ENCODE measurements at places on chromosomes 12 and 14.
A peak's percentile ranks its signal among the peaks of the same experiment; 100 is the strongest.

- no peak for DNase-seq
These were observed 34.1 kb upstream of the STON2 start for GRCh38 chr14:81434230-81434629.

- DNase-seq: no peak
These were observed at the start of gene JAG2 for GRCh38 chr14:105168496-105168978. JAG2 (minus strand) TSS chr14:105168776; CDS start chr14:105168420, 356 bp downstream.

- DNase-seq: no peak
These were observed 628 bp downstream of the VRTN start for GRCh38 chr14:74348735-74349463.

GRCh38 chr12:124685689-124686369, 118.4 kb upstream of the NCOR2 start:
- DNase-seq: no peak

DNA sequence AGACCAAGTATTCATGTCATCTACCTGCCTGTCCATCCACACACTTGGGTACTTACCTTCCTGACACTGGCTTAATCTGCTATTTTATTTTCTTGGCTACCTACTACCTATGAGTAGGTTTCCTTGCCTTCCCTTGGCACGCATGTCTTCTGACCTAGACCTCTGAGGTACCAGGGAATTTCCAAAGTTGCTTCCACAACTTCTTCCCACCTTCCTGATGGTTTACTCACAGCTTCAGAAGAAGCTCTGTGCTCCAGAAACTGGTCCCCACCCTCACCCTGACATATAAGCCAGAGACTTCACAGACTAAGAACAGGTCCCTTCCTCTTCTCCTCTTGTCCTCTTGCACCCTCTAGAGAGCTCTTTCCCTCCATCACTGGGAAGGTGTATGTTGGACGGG, 35.7 kb upstream of the DDX11 start:
- DNase-seq: no peak

- no peak for DNase-seq
These were observed 17.7 kb downstream of the PSMC1 start for GRCh38 chr14:90274019-90274418.

- DNase-seq: no peak
These were observed 534.7 kb downstream of the LRFN5 start for GRCh38 chr14:42141328-42141727.

GRCh38 chr12:92619730-92620684, 82.8 kb upstream of the PLEKHG7 start:
- no peak for DNase-seq

DNA sequence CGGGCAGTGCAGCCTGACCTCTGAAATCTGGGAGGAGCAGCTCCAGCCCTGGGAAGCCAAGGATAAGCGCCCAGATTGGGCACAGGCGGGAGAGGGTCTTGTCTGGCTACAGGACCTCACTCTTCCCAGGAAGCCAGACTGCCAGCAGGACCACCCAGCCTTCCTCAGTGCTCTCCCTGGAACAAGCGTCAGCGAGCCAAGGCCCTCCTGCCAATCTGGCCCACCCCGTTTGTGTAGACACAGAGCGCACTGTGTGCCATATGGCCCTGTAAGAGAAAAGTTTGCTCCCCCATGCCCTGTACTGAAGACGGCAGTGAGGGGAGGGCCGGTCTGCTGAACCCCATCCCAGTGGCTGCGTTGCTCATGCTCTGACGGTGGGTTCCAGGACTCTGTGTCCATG, 1.2 kb upstream of the C14orf180 start:
- DNase-seq: no peak

DNA sequence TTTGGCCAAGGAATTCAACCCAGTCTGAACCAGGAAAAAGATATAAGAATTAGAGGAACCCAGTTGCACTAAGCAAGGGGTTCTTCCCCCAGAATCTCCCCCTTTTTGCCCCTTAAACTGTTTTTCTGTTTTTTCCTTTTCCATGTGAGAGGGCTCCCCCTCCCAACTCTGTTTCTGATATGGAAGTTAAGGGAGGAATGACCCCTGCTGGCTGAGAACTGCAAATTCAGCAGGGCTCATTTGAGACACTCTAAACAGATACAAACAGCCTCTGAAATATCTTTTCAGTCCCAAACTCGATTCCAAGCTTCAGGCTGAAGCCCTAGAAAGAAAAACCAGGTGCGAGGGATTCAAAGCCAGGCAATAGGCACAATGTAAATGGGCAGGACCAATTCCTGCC, 132.7 kb downstream of the SLC41A2 start:
- DNase-seq: no peak

GRCh38 chr14:102665621-102666020, 73.2 kb downstream of the RCOR1 start:
- DNase-seq: no peak

- DNase-seq: no peak
These were observed 155.7 kb upstream of the GSC start for GRCh38 chr14:94925416-94926173.

DNA sequence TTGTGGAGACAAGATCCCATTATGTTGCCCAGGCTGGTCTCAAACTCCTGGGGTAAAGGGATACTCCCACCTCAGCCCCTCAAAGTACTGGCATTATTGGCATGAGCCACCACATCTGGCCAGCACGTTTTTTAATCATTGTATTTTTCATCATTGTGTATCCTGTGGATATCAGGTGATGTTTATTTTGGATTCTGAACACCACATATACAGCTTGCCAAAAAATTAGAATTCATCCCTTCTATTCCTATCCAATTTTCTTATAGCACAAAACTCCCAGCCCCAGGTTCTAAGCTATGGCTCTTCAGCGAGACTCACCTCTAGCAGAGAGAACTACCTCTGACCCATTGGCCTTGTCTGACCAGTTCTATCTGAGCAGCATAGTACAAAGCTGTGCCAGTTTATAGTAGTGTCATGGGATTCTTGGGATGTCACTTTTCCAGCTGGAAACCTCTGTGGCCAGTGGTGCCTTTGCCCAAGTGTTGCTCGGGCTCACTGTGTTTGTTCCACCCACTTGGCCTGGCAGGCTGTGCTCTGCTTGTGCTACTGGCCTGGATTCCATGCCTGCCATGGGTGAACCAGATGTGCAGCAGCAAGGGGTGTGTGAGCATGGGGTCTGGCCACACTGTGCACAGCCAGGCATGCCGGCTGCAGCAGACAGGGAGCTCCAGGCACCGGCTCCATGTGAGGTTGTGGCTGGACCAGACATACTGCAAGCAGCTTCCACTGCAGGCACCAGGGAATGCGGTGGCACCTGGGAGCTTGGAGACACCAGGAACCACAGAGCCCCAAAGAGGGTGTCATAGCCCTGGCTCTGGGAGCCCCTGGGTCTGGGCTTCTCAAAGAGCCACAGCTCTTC, 37.2 kb downstream of the TIMELESS start:
- no peak for DNase-seq

- DNase-seq: no peak
These were observed 246.7 kb downstream of the TTC6 start for GRCh38 chr14:37842106-37842505.

DNA sequence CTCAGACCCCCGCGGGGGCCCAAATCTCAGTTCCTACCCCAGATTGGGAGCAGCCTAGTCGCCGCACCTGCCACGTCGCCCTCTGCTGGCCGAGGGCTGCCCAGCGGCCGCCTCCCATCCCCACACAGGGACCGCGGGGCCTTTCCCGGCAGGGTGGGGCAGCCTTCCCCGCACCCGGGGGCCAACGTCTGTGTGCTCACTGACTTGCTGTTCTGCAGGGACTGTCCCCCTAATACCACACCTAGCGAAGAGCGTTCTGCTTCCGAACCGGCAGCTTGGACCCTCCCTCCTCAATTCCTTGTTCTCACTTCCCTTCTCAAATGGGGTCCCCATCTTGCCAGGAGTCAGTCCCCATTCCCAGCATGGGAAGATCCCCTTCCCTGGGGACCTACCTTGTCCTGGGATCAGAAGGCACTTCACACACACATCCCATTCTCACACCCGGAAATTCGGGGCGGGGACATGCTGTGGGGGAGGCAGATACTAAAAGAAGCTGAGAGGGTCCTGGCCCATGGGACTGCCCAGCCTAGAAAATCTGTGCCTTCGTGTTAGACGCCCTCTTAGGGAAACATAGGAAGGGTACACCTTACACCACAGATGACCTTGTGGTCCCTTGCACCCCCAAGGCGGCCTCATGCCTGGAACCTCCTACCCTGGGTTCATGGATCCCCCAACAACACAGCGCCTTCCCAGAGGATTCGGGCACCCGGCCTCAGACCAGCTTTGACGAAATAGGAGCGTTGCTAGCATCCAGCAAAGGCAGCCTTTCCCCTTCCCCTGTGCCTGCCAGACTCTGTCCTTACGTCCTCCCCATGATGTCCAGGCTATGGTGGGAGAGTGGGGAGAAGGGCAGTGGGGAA, 16.4 kb downstream of the ACVRL1 start:
- DNase-seq: peak; percentile 34

DNA sequence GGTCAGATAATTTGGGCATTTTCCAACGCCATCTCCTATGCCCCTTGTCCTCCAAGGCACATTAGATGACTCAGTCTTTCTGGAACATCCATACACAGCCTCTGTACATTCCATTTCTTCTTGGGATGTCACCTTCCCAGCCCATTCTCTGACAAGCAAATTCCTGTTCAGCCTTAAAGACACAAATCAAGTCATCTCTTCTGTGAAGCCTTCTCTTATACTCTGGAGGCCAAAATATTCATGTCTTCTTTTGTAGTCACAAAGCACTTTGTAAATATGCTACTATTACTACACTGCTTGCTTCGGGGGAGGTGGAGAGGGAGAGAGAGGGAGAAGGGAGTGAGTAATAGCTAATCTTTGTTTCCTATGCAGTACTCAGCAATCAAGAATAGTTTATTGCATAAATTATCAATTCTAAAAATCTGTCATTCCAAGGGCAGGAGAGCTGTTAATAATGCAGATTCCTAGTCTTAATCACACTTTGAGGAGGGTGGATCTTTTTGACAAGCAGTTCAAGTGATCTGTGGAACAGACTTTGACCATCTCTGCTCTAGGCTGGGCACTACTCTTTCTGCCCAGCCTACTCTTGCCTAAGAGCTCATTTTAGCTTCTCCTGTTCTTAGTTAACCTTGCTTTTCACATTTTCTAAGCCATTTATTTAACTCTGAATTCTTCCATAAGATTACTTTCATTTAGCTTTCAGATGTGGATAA, 27.9 kb downstream of the KCNMB4 start:
- DNase-seq: no peak

GRCh38 chr14:75568791-75569190, 9.6 kb upstream of the FLVCR2 start:
- no peak for DNase-seq

DNA sequence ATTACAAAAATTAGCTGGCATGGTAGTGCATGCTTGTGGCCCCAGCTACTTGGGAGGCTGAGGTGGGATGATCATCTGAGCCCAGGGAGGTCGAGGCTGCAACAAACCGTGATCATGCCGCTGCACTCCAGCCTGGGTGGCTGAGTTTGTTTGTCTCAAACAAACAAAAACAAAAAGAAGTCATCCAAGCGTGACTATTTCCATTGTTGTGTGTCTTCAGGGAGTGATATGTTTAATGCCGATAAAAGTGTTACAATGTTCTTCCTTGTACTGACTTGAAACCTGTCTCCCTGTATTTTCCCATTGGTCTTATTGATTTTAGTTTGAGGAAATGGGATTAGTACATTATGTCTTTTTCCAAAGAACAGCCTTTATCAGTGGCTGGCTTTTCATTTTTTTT, 75.6 kb upstream of the USP44 start:
- DNase-seq: no peak

DNA sequence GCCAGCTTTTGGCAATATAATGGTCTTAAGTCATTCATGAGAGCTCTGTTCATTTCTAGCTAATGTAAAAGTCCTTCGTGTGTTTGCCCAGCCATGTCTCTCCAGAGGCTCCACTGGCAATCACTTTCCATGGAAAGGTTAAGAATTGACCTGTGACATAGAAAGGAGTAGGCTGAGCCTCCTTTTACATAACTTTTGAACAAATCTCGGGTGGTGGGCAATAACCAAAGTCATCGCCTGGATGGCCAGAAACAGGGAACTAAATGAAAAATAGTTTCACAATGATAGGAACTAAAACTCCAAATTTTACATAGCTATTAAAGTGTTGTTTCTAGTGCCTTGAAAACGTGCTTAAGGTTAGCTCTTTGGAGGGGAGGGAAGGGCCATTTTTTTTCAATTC, 6.5 kb downstream of the BHLHE41 start:
- no peak for DNase-seq

DNA sequence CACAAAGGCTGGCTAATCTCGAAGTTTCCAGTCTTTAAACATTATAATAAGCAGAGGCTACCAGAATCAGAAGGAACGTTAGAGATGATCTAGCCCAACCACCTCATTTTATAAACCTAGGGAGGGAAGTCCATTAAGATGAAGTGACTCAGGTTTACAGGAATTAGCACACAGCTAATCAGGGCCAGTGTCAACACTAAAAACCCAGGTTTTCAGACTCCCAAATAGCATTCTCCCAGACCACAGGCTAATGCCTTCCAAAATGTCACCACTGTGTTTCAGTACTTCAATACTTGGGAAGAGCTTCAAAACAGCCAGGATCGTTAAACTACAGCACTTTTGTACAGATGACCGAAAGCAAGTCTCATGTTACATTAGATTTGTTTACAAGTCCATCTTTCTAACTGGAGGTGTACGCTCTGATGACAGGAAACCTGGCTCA, 89.2 kb downstream of the FOXN3 start:
- no peak for DNase-seq

Measured in stimulated activated CD8-positive, alpha-beta memory T cell treated with anti-CD3 and anti-CD28 coated beads, Interleukin-4, amount 100 ng/mL, for 1 hour (primary cell).